NCI-H774 (cell line): ENCODE measurements at places on chromosomes 5 and 9.

GRCh38 chr9:69351227-69351626, 26.2 kb downstream of the ENTREP1 start:
- no peak for DNase-seq

DNA sequence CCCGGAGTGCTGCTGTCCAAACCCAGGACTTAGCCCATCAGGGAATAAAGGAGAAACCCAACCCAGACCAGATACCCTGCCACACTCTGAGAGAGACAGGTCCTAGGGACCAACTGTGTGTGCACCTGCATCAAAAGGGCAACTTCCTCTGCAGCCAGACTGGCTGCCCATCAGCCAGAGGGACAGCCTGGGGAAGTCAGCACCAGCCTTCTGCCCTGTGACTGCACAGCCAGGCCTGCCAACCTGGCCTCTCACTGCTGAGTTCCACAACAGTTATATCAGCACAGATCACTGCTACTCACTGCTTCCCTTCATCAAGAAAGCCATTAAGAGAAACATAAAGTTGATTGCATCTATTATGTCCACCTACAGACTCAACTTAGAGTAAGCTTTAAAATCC, 18.0 kb downstream of the GABBR2 start:
- no peak for DNase-seq

GRCh38 chr9:72300873-72301272, 64.1 kb downstream of the ZFAND5 start:
- DNase-seq: no peak

GRCh38 chr5:14263113-14263512, 120.0 kb downstream of the TRIO start:
- no peak for DNase-seq

DNA sequence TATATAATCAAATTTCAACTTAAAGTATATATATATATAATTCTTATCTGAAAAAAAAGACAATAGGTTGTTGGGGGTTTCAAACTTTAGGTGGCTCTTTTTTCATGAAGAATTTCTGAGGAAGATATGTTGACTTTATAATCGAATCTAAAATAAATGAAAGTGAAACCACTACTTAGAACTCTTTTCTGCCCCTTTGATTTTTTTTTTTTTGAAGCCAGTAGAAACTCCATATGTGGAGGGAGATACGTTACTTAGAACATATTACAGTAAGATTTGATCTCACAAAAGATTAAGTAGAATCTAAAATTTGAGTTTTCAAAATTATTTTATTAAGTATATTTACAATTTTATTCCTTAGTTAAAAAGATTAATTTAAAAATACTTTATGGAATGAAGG, 96.9 kb downstream of the ATG10 start:
- no peak for DNase-seq

DNA sequence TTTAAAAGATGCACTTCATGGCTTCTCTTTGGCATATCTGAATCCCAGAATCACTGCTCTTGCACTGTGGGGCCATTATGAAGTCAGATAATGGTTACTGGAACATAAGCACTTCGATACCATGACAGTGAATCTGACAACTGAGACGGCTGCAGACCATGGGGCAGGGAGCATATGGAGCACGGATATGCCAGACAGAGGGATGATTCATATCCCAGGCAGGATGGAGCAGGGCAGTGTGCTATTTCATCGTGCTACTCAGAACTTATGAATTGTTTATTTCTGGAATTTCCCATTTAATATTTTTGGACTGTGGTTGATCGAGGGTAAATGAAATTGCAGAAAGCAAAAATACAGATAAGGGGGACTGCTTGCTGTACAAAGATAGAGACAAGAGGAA, 145.0 kb downstream of the EGFLAM start:
- no peak for DNase-seq

GRCh38 chr5:149618581-149619248, 37.4 kb downstream of the ARHGEF37 start:
- DNase-seq: peak; percentile 26

DNA sequence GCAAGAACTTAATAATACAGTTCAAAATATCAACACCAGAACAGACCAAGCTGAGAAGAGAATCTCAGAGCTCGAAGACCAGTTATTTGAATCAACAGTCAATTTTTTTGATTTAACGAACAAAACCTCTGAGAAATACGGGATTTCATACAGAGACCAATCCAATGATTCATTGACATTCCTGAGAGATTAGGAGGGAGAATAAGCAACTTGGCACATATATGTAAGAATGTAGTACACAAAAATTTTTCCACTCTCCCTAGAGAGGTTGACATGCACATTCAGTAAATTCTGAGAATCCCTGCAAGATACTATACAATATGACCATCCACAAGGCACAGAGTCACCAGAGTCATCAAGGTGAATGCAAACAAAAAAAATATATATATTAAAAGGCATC, 1577.3 kb upstream of the C9orf72 start:
- no peak for DNase-seq

DNA sequence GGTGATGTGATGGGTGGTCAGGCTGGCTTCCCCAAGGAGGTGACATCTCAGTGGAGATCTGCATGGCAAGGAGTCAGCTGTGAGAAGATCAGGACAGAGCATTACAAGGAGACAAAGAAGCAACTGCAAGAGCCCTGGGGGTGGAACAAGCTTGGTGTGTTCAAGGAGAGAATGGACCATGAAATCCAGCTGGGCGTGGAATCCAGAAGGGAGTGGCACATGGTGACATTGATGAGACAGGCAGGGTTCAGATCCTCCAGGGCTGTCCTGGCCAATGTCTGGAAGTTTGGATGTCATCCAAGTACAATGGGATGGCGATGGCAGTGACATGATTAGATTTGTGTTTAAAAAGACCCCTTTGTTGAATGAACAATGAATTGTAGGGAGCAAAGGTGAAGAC, 175.6 kb downstream of the MACROH2A1 start:
- no peak for DNase-seq

- DNase-seq: no peak
Observed at GRCh38 chr9:87787735-87788134, 61.8 kb downstream of the CTSL start.

GRCh38 chr5:1096838-1097237, 15.0 kb downstream of the SLC12A7 start:
- DNase-seq: no peak

DNA sequence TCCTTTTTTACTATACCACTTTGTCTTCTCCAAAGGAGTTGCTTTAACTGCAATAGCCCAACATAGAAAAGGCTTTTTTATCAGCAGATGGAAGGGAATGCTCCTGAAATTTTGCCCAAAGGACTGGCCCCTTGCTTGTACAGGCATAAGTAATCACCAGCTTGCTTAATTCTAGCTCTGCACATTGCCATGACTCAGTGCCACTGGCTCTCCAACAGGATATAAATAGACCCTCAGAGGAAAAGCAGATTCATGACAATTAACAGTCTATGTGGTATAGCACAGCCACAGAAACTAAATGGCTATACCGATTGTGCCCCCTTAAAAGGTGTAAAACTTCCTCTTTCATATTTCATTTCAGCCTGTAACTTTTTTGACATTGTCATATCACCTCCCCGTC, 227.0 kb downstream of the ZNF608 start:
- no peak for DNase-seq

DNA sequence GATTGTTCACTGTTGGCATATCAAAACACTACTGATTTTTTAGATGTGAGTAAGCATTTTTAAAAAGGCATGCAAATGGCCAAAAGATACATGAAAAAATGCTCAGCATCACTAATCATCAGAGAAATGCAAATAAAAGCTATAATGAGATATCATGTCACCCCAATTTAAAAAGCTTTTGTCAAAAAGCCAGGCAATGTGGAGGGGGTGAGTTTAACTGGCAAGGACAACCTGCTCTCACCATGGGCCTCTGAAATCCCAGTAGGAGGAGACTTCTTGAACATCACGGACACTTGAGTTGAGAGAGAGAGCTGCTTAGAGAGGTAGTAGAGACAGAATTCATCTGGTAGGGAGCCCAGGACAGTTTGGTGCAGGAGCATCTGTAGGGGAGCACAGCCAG, 347.1 kb upstream of the MPDZ start:
- DNase-seq: no peak

DNA sequence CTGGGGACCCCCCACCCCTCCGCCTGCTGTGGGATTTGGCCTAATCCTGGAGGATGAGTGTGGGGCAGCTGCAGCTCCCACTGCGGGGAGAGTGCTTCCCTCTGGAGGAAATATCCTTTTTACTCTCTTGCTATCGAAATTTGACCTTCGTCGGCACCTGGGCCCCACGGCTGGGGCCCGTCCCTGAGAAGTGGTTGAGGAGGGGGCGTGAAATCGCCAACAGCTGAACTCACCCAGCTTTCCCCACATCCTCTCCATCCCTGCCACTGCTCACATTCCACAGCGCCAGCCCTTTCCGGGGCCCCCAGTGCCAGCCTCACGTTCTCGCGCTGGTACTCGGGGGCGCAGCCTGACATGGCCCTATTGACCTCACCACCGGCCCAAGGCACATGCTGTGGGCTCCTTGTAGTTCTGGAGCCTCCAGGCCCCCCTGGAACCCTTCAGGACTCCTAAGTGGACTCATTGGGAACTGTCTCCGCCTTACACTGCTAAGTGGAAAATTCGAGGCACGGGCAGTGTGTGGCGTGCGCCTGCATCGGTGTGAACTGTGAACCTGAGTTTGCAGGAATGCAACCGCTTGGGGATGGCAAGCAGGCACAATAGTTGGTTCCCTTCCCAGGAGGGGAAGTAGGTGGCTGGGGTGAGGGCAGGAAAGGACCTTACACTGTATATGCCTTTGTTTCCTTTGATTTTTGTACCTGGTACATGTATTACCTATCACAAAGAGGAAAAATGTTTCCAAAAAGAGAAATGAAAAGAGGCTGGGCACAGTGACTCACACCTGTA, 19.2 kb downstream of the FGFR4 start:
- DNase-seq: no peak

GRCh38 chr5:78726003-78726402, 77.4 kb upstream of the LHFPL2 start:
- no peak for DNase-seq

DNA sequence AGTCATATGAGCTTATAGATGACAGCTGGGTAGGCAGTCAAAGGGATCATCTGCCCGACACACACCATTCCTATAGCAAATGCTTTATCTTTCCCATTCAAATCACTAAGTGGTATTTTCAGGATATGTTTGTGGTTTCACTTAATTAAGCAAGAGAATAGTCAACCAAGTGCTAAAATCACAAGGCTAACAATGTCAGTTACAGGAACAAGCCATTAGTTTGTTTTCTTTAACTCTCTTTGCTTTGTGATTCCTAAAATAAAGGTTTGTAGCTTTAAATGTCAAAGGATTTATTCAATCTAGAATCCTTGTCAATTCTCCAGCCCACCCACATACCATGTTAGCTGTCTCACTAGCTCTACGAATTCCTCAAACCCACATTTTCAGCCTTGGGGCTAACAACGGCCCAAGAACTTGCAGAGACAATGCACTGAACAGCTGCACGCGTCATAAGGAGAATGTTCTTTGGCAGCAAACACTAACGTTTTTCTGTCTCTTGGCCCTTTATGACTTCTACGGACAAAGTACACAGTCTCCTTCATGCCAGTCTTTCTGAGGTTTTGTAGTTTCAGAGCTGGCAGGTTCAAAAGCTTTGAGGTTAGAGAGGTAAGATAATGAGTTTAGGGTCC, 56.6 kb downstream of the ELAVL2 start:
- no peak for DNase-seq

DNA sequence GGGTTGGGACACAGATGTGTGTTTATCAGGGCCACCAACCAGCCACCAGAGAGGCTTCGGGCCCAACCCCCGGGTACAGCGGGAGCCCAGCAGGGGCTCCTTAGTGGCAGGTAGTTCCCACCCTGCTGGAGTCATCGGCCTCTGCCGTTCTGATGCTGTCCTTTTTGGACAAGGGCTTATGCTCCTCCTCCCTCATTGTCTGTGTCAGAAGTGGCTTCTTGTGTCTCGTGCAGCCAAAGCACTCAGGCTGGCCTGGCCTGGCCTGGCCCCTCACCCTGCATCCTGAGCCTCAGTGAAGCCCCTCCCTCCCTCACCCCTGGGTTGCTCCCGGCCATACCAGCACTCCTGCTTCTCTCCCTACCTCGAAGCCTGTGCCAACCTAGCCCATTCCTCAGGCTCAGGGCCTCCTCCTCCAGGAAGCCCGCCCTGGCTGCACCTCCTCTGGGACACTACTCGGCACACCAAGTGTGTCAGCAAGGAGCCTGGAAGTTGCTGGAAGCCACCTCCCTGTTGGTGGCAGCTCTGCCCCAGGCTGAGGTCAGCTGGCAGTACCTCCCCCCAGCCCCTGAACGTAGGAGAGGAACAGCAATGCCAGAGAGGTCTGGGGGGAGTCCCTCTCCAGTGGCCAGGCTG, 4.1 kb upstream of the UBAC1 start:
- DNase-seq: no peak

GRCh38 chr9:96423322-96423984, 5.3 kb upstream of the ZNF367 start:
- DNase-seq: no peak

DNA sequence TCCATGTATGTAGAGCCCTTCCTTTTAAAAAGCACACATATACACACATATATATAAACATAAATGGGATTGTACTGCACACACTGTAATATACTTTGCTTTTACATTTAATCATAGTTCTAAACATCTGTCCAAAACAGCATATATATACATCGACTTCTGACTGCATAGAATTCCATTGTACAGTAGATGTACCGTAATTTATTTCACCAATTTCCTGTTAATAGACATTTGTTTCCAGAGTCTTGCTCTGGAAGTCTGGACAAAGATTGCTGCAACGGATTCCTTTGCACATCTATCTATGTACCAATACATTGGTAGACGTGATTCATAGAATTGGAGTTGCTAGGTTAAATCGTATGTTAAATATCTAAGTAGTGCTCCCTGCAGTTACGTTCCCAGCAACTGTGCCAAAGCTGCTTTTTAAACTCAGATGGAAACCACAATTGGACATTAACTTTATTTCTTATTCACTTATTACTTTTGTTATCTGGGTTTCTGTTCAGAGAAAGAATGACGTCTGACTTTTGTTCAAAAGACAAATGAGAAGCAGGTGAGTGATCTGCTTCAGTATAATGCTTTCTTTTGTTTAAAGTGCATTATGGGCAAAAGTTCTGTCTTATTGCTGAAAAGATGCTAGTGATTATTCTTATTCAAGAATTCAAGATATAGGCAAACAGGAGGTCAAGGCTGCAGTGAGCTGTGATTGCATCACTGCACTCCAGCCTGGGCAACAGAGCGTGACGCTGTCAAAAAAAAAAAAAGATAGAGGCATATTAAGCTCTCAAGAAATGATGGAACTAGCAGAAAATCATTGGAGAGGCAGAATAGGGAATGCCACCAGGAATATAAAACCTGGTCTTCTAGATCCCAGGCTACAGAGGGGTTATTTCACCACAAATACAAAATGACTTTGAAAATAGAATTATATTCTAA, 138.2 kb downstream of the FGF1 start:
- DNase-seq: no peak

- DNase-seq: no peak
Observed at GRCh38 chr5:142663246-142663645, 22.6 kb downstream of the FGF1 start.
